ENCODE measurements at places on chromosomes 6 and 20. TPM values are rescaled to one million over a fixed set of nuclear protein-coding genes. Genes with fewer than 3 reads are reported as not detected.

Gene NKAPL
- total RNA-seq = 1.1 TPM

Gene TRIM40
- not detected for total RNA-seq

- DNase-seq = no peak
These were observed 8.3 kb downstream of the SCML4 start for GRCh38 chr6:107815846-107816245.

DNA sequence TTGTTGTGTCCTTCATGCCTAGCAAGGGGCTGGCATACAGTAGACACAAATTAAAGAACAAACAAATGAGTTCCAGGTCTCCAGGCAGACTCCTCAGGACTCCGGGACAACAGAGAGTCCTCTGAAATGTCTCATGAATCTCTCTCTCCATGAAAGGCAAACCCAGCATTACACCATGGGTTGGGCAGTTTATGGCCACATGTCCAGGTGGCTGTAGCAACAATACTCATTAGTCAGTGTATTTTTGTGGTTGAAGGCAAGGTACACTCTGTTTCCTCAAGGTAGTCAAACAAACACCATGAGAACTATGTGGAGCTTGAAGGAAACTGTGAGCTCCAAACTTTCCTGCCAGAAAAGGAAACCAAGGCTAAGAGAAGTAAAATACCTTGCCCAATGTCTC lies 62.2 kb downstream of the KCNB1 start:
- DNase-seq = no peak

DNA sequence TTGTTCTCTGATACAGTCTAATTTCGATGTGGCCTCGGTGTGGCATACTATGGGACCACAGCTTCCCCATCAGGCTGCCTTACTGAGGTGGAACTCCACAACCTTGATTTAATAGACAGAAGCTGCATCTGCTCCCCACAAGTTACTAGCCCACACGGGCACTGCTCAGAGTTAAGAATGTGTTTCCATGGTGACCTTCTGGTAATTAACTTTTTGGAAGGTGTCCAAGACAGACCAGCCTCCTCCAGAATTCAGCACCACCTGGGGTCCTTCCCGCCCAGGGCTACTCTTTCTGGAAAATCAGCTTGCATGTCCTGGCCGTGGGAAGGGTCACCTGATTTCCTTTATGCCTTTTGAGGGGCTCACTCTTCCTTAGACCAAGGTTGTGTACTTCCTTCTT lies 48.7 kb upstream of the CDH4 start:
- DNase-seq = no peak

- peak; percentile 87 for DNase-seq
These were observed 158.1 kb downstream of the DTNBP1 start for GRCh38 chr6:15504581-15505350.

DNA sequence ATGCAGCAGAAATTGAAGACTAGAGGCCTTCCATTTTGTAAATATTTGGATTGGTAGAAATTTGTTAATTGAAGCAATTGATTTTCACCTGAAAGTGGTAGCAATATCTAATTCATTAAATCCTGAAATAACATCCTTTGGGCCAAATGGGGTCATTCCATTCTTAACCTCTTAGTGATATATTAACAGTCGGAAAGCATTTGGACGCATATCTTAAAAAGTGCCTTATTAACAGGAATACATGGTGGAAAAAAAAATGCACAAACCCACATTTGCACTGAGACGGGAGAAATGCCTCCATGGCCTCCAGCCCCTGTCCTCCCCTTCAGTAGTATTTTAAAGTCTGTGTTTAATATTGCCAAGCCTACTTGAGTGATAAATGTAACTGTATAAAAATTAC lies 205.5 kb downstream of the TFAP2B start:
- DNase-seq = no peak

- no peak for DNase-seq
These were observed 303.7 kb downstream of the TBC1D7 start for GRCh38 chr6:13024616-13025015.

DNA sequence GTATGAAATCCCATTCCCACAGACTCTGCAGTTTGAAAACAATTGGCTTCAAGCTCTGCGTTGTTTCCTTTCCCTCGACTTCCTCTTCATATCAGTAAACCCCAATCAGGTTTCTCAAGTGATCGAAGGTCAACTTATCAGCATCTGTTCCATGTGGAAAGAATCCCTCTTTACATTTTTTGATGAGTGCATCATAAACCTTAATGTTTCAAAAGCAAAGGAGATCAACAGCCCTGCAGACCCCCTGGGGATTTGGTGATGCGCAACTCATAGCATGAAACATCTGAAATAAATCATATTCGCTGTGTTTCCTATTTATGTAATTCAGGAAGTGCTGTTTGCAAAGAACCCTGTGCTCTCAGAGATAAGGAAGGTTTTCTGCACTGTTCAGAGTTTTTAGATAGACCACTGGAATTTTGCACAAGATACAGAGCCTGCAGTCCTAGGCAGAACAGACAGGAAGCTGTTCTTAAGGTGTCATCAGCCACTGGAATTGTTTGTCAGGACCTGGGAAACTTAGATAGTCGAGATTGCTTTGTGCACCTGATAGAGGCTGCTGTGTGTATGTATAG lies 216.0 kb downstream of the HIVEP2 start:
- no peak for DNase-seq

DNA sequence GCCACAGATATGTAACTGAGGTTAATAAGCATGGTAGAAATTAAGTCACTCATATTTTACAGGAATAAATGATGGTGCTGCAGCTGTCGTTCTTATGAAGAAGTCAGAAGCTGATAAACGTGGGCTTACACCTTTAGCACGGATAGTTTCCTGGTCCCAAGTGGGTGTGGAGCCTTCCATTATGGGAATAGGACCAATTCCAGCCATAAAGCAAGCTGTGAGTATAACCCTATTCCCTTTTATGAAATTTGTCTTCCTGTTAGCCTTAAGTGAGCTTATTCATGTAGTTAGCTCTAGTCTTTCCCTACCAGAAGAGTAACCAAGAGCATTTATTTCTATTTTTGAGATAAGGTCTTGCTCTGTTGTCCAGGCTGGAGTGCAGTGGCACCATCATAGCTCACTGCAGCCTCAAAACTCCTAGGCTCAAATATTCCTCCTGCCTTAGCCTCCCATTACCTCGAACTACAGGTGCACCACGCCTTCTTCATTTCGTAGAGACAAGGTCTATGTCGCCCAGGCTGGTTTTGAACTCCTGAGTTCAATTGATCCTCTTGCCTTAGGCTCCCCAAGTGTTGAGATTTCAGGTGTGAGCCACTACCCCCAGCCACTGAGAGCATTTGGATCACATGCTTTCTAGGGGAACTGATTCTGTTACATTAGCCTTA lies 12.0 kb downstream of the TCP1 start:
- no peak for DNase-seq

Measured in kidney epithelial cell (primary cell).